ENCODE measurements at places on chromosomes 7 and 10.

DNA sequence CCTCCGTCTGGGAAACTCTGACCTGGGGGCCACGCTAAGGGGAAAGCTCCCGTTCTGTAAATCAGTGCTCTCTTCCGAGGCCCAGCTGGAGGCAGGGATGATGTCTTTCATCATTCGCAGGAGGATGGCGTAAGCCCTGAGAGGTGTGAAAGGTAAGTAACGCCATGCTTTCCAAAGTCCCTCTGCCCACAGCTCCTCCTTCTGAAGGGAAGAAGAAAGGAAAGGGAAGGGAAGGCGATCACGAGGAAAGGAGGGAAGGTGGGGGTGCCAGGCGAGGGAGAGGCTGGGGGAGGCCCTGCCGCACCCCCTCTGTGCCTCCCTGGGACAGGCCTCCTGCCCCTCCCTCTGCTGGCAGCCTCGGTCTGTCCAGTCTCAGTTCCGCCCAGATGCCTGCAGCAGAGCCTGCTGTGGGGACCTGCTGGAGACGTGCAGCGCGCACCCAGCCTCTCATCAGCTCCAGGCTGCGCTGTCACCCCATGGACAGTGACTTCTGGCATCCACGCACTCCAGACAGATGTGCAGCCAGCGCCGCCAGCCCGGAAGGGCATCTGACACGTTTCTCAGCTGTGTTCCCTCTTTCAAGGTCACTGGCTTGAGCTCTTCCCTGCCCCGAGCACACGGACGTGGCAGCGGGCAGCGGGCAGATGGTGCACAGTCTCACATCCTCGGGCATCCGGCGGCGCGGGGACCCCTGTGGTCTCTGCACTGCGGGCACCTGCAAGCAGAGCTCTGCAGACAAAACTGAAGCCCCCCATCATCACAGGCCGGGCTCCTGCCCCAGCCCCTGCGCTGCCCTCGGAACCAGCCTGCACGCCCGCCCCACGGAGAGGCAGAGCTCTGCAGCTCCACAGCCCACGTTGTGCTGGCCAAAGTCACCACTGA is 60.6 kb downstream of the INSIG1 start:
- DNase-seq = no peak

GRCh38 chr10:61890881-61891409 is 10.6 kb upstream of the ARID5B start:
- no peak for DNase-seq

DNA sequence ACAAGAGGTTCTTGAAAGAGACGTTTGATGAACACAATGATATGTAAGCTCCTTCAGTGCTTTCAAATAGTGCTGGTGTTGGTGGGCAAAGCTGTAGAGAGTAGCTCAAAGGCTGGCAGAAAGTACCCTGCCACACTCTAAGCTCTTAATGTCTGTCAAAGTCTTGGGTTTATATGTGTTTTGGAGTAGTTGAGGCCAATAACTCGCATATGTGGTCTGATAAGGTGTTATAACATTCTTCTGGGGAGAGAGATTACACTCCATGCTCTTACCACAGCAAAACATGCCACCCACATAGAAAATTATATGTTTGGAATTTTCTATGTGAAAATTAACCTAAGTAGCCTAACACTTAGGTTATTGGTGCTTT is 30.8 kb upstream of the NME8 start:
- no peak for DNase-seq

GRCh38 chr10:80537086-80537735 is 491 bp upstream of the SH2D4B start:
- no peak for DNase-seq

GRCh38 chr10:121187391-121187790 is 336.2 kb downstream of the WDR11 start:
- DNase-seq = no peak

DNA sequence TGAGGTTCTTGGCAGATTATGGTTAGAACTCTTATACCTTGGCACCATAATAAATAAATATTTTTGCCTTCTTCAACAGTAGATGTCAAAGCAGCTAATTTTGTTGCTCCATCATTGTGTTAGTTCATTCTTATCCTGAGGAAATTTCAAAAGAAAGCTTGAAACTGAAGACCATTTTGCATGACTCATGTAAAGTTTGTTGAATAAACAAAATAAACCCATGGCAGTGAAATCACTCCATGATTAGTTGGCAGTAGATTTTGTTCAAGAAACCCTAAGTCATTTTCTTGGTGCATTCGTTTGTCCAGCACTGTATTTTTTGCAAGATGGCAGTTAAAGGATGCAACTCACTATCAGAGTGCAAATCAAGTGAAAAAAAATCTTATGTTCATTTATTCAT is 91.6 kb downstream of the HECW1 start:
- DNase-seq = peak; percentile 89

DNA sequence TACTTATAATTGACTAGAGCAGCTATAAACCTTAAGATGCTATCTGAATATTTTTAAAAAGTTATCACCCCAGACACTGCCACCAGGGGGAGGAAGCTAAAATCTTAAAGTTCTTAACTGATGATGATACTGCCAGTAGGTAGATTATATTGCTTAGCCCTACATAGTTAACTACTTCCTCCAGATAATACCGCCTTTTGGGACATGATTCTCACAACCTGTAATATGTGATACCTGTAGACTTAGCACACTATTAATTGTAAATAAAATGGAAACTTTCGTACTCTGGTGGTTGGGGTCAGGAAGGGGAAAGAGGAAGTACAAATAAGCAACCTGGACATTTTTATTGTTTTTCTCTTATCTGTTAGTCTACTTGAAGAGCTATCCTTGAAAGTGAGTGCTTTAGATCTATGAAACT is 268.9 kb downstream of the ADK start:
- peak; percentile 16 for DNase-seq

GRCh38 chr7:44652535-44652934 is 46.1 kb downstream of the OGDH start:
- no peak for DNase-seq

DNA sequence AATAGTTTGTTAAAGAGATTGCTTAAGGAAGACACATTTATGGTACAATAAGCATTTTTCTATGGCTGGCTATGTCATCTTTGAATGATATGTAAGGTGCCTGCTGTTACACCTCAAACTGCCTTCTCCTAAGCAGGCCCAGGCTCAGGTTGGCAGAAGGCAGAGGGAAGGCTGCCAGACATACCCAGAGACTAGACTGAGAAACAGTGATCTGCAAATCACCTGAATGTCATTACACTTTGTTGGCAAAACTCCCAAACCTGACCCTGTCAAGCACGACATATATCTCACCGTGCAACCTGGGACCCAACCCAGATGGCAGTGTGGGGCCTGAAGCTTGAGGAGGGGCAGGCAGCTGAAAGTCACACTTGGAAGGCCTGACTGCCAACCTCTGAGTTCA is 136.6 kb upstream of the TARP start:
- DNase-seq = no peak

GRCh38 chr7:50667789-50668226 is 102.6 kb upstream of the DDC start:
- no peak for DNase-seq

- DNase-seq = no peak
These were observed 7.4 kb downstream of the ZNF488 start for GRCh38 chr10:47376522-47377220.

DNA sequence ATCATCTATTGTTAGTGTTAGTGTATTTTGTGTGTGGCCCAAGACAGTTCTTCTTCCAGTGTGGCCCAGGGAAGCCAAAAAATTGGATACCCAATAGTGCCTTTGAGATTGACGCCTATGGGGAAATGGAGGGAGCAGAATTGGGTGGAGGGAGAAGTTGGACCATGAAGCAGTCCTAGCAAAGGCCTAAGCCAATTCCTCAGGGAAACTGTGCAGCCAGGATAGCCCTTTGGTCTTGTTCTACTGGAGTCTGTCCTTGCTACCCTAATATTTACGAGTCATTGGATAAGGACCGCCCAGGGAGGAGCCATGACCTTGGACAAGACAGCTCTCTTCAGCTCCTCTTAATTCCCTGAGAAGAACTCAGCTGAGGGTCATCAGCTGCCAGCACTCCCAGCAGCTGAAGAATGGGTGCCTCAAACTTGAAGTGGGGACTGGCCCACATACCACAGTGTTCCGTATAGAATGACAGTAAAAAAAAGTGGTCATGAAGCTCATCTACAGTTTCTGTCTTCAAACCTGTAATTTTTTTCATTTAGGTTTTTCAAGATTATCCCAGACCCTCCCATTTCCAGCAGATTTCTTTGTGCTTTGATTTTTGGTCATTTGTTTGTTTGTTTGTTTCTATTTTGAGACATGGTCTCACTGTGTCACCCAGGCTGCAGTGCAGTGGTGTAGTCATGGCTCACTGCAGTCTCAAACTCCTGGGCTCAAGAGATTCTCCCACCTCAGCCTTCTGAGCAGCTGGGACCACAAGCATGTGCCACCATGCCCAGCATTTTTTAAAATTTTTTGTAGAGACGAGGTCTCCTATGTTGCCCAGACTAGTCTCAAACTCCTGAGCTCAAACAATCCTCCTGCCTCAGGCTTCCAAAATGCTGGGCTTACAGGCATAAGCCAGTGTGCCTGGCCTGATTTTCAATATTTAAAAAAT is 81.2 kb downstream of the C1GALT1 start:
- DNase-seq = no peak

- no peak for DNase-seq
These were observed 16.3 kb downstream of the CYP3A4 start for GRCh38 chr7:99767662-99768061.

Measured in fibroblast of lung (primary cell).